ENCODE measurements at places on chromosomes 2 and 18.

DNA sequence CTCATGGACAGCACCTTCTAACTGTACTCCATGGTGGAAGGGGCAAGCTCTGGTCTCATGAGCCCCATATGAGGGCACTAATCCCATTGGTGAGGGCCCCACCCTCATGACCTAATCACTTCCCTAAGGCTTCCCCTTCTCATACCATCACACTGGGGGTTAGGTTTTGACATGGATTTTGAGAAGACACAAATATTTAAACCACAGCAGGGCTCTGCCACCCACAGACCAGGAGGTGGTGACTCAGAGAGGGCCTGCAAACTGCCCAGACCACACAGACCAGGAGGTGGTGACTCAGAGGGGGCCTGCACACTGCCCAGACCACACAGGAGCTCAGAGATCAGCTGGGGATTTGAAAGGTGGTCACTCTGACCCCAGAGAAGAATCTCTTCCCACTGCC, 222.0 kb downstream of the KLHL29 start:
- peak; percentile 14 for DNase-seq

DNA sequence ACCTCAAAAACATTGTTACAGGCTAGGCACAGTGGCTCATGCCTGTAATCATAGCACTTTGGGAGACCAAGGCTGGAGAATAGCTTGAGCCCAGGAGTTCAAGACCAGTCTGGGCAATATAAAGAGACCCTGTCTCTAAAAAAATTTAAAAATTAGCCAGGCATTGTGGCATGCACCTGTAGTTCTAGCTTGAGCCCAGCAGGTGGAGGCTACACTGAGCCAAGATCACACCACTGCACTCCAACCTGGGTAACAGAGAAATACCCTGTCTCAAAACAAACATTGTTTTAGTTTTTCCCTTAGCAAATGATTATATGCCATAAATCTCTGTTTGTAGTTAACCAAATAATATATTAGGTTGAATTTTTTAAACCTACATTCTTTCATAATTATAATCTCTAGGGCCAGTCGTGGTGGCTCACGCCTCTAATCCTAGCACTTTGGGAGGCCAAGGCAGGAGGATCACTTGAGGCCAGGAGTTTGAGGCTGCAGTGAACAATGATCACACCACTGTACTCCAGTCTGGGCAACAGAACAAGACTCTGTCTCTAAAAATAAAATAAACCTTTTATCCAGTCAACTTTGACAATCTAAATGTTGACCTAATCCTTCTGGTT, 13.3 kb upstream of the CYP20A1 start:
- DNase-seq = no peak

DNA sequence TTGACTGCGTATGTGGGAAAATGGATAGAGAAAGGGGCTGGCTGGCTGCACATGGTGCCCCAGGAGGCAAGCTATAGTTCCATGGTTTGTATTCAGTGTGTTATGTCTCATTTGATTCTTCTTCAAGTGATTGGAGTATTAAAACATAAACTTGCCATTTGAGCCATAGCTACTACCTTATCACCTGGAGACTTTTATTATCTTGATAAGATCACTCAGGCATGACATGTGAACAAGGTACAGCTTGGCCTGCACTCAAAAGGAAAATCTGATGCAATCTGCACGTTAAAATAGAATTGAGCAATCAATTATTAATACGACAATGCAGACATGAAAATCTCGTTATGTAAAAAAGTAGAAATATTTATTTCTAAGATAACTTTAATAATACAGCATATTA, 116.9 kb downstream of the RND3 start:
- no peak for DNase-seq

GRCh38 chr2:24049485-24050021, at the start of gene FKBP1B:
Gene FKBP1B (plus strand): TSS chr2:24049741. CDS start chr2:24049850, 109 bp downstream.
- no peak for DNase-seq

DNA sequence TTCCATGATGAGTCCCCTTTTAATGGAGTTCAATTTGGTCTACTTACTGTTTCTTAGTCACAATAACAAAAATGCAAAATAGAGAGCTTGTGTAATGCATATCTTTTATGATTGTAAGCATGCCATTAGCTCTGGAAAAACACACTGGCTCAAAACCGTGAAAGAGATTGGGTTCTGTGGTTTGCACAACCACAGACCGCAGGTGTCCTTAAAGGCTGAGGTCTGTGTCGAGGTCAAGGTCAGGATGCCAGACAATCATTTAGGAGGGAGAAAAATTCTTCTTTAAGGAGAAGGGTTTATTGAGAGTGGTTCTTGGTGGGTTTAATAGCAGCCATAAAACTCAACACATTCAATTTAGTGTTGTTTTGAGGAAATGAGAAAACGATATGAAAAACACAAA, 487.2 kb downstream of the GALR1 start:
- DNase-seq = no peak

- no peak for DNase-seq
Observed at GRCh38 chr2:119416299-119416923, 15.2 kb upstream of the TMEM37 start.

- DNase-seq = no peak
Observed at GRCh38 chr2:211981451-211981850, 557.2 kb downstream of the ERBB4 start.

- no peak for DNase-seq
Observed at GRCh38 chr2:15584767-15585469, 6.8 kb upstream of the DDX1 start.

GRCh38 chr2:102418421-102418961, 4.5 kb upstream of the IL18RAP start:
- no peak for DNase-seq

DNA sequence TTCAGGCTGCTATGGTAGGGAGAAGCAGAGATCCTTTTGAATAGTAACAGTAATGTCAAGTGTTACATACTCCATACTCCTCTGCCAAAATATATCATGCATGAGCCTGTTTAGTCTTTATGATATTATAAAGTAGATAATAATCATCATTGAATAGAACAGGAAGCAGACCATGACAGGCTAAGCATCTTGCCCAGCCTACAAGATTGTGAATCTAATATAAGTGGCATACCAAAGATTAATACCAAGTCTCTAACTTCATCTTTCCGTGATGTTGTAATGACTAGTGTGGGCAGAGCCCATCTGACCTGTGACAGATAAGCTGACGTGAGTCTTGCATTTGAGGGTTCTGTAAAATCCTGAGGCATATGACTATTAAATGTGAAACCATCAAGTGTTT, 13.1 kb downstream of the NDUFB3 start:
- no peak for DNase-seq

DNA sequence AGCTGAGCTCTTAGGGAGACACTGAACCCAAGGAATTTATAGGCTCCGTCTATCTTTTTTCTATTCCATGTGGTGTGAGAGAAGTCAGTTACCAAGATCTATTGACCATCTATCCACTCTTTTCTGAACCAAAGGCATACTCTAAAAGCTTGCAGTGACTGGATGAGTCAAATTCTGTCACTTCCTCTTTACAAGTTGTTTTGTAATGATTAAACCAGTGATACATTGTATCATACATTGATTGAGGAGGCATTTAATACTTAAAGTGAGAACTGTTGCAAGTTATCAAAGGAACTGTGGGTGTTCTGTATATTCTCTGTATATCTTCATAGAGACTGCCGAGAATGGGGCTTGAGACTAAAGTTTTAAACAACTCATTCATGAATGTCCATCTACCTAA, 188.8 kb downstream of the CAMKMT start:
- DNase-seq = no peak

DNA sequence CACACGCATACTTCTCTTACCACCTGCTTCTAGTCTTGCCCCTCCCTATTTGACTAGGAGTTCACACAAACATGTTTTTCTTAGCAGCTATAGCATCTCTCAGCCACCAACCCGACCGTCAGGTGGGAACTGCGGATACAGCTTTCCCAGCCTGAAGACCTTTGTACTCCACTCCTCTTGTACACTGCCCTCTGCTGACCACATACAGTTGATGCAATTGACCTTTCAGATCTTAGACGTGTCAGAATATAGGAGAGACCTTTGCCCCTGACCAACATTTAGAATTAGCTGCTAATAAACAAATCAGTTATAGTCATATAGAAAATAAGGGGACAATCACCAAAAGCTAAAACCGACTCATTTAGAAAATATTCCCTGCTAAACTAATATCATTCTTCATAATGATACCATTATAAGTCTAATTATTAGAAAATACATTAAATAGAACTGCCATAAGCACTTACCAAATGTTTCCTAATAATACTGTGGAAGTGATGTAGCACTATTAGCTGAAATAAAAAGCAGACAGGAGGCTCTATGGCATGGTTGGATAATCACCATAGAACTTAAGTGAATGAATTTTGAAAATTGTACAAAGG, 208.4 kb downstream of the RAD51AP2 start:
- DNase-seq = peak; percentile 33

Data from stromal cell of bone marrow (primary cell).